GM12878 (cell line): ENCODE measurements at places on chromosomes 7 and 10. TPM values are rescaled to one million over a fixed set of nuclear protein-coding genes. Genes with fewer than 3 reads are reported as not detected.

- DNase-seq: no peak
Measured at GRCh38 chr7:27128776-27129728, 1.5 kb downstream of the HOXA4 start.

GRCh38 chr10:132158823-132159222, 27.9 kb upstream of the DPYSL4 start:
- no peak for DNase-seq

- DNase-seq: no peak
Measured at GRCh38 chr7:9961161-9961922, 1012.3 kb upstream of the PHF14 start.

CFAP70 gene
- 0.32 and 0.43 TPM in 2 replicates for polyA plus RNA-seq

DNA sequence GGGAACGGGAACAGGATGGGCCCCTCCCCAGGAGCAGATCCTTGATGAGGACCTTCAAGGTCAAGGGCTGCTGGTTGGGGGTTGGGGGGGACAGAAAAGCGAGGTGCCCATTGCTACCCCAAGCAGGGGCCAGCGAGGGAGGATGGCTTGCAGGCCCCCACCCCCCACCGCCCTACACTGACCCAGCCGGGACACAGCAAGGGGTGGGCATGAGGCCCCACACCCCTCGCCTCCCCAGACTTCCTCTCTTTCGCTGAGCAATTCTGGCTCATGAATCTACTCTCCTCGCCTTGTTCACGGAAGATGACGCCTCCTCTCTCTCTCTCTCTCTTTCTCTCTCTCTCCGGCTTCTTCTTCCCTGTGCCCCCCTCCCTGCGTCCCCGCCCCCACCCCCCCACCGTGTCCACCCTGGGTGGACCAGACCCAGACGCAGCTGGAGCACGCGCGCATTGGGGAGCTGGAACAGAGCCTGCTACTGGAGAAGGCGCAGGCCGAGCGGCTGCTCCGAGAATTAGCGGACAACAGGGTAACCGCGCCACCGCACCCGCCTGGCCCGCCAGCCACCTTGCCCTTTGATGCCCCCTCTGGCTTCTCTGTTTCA, 81.1 kb upstream of the GTF2IRD1 start:
- no peak for DNase-seq

NODAL gene
- not detected in 2 replicates for polyA plus RNA-seq

GRCh38 chr7:92851732-92852131, 15.4 kb upstream of the CDK6 start:
- DNase-seq: no peak

- DNase-seq: no peak
Measured at GRCh38 chr10:98349508-98349922, 65.5 kb downstream of the PYROXD2 start.

DNA sequence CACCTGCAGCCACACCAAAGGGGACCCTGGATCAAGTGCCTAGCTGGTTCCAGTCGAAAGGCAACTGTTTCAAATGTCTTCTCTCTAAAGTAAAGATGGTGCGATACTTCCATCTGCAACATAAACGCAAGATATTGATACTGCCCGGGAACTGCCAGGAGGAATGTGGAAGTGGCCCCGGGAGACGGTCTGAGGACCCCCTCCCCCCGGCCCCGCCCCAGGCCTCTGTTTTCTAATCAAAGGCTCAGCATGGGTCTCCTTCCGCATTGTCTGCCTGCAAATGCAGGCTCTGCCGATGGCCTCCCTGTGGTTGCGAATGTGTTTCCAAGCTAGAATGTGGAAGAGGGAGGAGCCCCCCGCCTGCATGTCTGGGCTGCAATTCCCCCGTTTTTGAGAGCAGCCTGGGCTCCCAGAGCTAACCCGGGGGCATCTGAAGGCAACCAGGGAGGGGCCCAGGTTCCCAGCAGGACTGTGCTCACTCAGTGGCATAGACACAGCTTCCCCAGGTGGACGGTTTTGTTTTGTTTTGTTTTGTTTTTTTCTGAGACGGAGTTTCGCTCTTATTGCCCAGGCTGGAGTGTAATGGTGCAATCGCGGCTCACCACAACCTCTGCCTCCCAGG, 223.9 kb upstream of the PPP2R2D start:
- no peak for DNase-seq

- no peak for DNase-seq
Measured at GRCh38 chr7:361680-362401, 71.9 kb downstream of the FOXL3 start.

DNA sequence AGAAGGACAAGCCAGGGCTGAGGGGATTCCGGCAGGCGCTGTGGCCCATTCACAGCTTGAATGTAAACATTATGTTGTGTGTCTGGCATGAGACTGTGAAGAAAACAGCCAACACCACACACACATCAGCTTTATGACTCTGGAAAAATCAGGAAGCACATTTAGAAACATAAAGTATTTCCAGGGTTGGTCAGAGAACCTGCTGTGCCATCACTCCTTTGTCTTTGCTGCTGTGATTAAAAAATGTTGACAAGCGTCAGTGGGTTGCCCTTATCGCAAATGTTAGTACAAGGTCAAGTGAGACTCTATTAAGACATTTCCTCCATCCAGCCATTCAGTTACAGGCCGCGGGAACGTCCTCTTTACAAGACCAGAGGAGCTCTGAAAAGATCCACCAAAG, 95.4 kb downstream of the TAX1BP1 start:
- DNase-seq: no peak

TMEM106B gene
- 16.9 and 20.4 TPM in 2 replicates for polyA plus RNA-seq
